ENCODE measurements at places on chromosomes 7 and 10.

- no peak for DNase-seq
Measured at GRCh38 chr7:33547880-33548279, 357.5 kb upstream of the BMPER start.

GRCh38 chr7:155598810-155599210 is 45.7 kb upstream of the RBM33 start:
- peak; percentile 70 for DNase-seq

- DNase-seq, result no peak
Measured at GRCh38 chr10:80613466-80614170, 75.9 kb downstream of the SH2D4B start.

DNA sequence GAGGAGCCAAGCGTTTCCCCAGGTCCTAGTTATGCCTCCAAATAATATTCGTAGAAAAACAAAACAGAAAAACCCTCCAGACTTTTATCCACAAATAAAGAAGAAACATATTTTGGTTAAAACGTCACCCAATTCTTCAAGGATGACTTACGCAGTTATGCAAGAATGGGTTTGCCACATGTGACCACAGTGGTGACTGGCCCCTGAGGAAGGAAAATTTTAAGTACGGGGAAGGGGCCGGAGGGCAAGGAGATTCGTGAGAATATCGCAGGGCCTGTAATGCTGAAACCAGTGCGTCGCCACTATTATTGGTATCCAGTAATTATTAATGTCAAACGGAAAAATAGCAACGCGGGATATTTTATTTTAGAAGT is 537 bp upstream of the MRPS24 start:
- DNase-seq, result no peak

GRCh38 chr7:71627651-71628050 is 495.7 kb downstream of the GALNT17 start:
- DNase-seq, result no peak

DNA sequence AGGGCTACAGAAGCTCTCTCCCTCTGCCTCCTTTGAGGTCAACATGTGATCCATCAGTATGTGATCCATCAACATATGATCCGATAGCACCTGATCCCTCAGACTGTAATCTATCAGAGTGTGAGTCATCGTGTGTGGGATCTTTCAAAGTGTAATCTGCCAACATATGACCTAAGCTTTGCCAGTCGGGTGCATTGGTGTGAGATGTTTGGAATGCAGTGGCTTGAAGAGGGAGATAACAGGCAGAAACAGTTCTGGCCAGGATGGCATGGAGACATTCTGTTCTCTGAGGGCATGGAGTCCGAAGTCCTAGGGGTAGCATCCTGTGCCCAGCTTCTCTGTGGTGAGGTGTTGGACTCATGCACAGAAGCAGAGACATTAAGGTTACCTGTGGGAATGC is 217.7 kb upstream of the ETV1 start:
- DNase-seq, result no peak

- DNase-seq, result no peak
Measured at GRCh38 chr10:35508647-35509046, 96.5 kb upstream of the GJD4 start.

DNA sequence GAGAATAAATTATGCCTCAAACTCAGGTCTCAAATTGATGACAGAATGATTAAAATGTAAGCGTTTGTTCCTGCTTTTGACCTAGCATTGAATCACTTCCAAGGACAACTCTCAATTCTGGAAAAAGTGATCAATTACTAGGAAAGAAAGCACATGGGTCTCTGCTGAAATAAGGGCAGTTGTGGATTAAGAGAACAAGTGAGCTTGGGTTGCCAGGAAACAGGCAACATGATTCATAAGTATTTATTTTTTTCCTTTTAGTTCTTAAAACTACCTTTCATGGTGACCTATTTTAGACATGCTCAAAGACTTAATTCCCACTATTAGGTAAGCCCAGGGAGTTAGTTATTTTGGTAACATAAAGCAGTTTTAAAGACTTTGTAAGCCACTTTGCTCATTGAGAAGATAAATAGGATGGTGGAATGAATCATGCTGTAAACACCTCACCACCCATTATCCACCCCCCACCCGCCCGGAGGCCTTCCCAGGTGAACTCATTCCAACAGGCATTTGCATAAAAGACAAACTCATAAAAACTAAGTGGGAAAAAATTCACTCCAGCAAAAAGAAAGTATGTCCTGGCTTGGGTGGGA is 728.3 kb downstream of the SORCS1 start:
- DNase-seq, result no peak

DNA sequence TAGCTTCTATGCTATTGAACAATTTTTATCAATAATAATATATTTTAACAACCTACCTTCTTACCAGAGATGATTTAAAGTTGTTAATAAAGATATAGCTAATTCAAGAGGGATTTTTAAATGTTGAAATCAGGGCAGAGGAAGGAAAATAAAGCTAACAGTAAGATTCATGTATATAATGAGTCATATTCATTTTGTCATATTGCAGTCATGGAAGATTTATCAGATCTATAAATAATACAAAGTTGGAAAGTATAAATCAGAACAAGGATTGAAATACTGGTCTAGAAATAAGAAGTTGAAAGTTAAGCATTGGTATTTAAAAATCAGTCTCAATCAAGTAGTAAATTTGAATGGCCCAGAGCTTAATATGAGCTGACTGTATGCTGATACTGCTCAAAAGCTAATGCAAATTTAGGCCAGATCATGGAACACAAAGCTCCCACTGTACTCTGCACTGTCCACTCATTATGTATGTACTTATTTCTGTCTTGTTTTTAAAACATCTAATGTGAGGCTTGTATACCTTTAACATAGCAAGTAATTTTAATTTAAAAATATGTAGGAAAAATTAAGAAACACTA is 196.9 kb downstream of the ZEB1 start:
- DNase-seq, result no peak

DNA sequence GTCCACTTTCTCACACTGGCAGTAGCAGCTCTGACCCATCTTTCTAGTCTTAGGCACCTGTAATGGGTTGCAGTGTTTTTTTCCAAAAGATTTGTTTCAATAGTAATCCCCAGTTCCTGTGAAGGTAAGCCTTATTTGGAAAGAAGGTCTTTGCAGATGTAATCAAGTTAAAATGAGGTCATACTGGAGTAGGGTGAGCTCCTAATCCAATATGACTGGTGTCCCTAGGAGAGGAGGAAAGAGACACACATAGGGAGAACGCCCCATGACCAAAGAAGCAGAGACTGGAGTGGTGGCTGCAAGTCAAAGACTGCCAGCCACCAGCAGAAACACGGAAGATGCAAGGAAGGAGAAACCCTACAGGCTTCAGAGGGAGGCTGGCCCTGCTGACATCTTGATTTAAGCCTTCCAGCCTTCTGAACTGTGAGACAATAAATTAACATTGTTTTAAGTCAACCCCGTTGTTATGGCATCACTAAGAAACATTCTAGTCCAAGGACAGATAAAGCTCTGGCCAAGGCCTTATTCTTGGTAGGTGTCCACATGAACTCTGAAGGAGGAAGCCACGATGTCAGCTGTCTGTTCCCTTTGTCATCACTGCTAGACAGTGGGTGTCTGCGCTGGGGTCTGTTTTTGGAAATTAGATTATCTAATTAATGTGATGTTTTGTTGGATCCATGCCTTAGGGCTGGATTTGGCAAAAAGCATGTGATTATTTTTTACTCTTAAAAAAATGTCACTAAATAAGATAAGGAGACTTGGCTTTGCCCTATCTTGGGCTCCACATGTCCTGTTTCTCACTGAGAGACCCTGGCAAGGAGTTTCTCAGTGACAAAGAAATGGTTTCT is 214.9 kb downstream of the KCNMA1 start:
- DNase-seq, result no peak
